ENCODE measurements at places on chromosomes 7 and 10.
A peak's percentile ranks its signal among the peaks of the same experiment; 100 is the strongest.

DNA sequence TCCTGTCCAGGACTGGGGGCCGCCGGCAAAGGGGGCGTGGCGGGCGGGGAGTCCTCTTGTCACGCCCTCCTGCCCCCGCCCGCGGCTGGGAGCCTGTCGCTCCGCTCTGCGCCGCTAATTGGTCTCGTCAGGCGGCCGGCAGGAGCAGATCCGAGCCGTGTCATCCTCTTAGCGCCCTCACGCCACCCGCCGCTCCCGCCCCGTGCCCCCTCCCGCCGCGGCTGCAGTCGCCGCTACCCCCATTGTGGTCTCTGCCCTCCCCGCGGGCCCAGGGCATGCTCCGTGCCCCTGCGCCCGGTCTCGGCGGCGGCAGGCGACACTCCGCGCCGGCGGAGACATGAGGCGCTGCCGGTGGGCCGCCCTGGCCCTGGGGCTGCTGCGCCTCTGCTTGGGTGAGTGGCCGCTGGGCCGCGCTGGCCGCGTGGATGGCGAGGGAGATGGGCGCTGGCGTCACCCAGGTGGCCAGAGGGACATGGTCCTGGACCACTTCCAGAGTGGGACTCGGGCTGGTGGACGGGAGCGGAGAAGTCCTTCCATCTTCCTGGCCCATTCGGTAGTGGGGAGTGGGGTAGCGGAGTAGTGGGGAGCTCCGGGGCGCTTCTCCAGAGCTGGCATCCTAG lies at the start of gene CDHR1:
TSS of gene CDHR1 (plus strand) at position 114 of the 620 bp plus-strand sequence. CDS start at position 338, 224 bp downstream.
- no peak for DNase-seq

- no peak for DNase-seq
Measured at GRCh38 chr7:54090652-54091213, 451.4 kb upstream of the VSTM2A start.

DNA sequence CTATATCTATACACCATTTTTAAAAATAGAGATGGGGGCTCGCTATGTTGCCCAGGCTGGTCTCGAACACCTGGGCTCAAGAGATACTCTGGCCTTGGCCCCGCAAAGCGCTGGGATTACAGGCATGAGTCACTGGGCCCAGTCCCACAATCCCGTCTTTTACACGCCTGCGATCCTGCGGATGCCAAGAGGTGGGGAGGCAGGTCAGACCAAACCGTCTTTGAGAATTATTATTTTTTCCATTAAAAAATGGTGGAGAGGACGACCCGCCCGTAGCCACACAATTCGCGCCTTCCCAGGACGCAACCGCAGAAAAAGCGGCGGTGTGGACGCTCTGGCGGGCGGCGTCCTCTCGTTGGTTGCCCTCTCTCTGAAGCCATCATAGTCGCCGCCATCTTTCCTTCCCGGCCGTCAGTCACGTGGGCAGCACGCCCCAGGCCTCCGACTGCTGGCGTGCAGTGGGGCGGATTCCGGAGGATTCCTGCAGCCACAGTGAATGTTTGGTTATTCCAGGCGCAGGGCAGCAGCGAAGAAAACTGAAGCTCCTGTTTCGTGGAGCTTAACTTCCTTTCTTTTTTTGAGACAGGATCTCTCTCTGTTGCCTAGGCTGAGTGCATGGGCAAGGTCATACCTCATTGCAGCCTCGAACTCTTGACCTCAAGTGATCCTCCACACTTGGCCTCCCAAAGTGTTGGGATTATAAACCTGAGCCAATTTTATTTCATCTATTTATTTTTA lies 9.9 kb upstream of the EPHB4 start:
- peak; percentile 91 for DNase-seq

GRCh38 chr10:117175901-117176534 lies 21.3 kb upstream of the KCNK18 start:
- DNase-seq, result peak; percentile 75

- DNase-seq, result no peak
Measured at GRCh38 chr10:101287997-101288635, 58.9 kb upstream of the LBX1 start.

- no peak for DNase-seq
Measured at GRCh38 chr10:107341281-107341680, 176.8 kb upstream of the SORCS1 start.

DNA sequence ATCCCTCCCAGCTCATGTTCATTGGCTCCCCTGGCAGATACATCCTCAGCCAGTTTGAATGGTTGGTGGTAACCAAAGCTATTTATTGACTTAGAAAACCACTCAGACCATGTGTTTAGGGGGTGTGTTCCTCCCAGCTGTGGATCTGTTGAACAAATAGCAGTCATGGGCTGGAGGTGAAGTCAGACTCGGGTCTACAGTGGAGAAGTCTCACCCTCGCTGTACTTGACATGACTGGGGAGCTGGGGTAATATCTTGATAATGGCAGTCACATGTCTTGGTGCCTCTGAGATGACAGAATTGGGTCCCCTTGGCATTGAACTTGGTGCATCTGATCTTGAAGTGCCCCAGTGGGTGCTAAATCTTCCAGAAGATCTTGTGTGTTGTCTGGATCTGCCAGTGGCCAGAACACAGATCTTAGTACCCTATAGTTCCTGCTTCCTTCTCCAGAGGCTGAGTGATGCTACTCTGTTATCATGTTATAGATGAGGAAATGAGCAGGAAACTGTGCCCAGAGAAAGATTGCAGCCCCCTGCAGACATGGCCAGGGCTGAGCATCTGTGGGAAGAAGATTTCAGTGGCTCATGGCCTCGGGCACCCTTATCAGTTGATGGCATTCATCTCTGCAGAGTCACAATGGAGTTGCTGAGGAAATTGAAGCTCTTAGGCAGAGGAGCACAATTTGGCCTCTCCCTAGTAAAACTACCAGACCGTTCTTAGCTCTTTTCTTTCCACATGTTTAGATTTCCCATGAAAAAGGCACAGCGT lies 50.4 kb downstream of the ADRA2A start:
- no peak for DNase-seq

GRCh38 chr10:43355749-43356371 lies 15.6 kb upstream of the FXYD4 start:
- peak; percentile 74 for DNase-seq

- DNase-seq, result no peak
Measured at GRCh38 chr7:94336009-94336408, 58.7 kb upstream of the COL1A2 start.

- no peak for DNase-seq
Measured at GRCh38 chr7:90421651-90422050, 18.4 kb downstream of the CLDN12 start.

GRCh38 chr7:111012149-111012548 lies 78.8 kb upstream of the LRRN3 start:
- no peak for DNase-seq

GRCh38 chr10:24965051-24965450 lies 12.6 kb upstream of the PRTFDC1 start:
- no peak for DNase-seq

DNA sequence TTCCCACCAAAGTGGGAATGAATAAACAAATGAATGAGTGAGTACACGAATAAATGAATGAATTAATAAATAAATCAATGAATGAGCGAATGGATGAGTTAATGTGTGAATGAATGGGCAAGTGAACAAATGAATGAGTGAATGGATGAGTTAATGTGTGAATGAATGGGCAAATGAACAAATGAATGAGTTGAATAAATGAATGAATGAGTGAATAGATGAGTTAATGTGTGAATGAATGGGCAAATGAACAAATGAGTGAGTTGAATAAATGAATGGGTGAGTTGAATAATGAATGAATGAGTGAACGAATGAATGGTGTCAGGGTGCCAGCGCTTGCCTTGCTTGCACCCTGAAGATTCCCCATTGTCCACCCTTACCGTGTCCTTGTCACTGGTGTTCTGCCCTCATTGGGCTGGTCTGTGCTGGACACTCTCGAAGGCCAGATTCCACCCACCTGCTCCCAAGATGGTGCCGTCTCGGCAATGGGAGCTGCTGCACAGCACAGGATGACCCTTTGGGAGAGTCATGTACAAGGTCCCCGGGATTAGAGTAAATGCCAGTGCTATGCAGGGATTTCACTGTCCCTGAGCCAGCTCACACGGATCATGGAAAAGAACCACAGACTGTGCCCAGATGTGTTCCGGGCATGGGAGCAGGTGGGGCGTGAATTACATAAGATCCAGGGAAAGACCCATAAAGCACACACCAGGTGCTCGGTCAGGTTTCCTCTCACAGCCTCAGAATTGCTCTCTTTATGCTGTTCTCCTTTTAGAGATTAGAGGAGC lies 83.2 kb downstream of the CAMK1D start:
- DNase-seq, result no peak

- DNase-seq, result no peak
Measured at GRCh38 chr10:27635290-27635689, 110.3 kb downstream of the MKX start.

DNA sequence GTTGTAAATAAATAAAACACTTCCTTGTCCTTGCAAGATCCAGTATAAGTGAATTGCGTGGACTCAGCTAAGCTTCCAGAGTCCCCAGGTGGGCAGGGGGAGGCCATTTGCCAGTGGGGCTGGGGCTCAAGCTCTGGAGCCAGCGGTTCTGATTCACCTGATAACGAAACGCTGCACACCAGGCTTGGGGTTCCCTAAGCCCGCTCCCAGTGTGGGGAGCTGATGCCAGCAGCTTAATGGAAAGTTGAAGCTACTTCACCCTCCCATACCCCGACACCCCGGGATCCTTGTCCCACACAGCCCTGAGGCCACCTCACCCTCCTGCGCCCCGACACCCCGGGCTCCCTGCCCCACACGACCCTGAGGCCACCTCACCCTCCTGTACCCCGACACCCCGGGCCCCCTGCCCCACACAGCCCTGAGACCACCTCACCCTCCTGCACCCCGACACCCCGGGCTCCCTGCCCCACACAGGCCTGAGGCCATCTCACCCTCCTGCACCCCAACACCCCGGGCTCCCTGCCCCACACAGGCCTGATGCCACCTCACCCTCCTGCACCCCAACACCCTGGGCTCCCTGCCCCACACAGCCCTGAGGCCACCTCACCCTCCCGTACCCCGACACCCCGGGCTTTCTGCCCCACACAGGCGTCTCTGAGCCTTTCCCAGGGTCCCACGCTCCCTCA lies 30.8 kb downstream of the FKBP6 start:
- DNase-seq, result no peak

DNA sequence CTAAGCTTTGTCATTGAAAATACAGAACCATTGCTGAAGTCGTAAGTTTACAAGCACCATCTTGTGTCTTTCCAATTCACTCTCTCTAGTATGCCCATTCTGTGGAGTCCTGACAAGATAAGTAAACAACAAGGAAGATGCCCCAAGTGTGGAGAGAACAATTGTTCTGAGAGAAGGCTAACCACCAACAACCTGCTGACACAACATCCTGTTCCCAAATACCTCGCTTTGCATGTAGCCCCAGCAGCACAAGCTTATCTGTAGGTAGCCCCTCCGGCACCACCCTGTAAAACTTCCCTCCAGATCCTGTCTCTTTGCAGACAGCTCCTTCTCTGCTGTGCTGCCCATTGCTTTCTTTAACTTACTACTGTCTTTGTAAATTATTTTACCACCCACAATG lies 233.3 kb upstream of the AOAH start:
- no peak for DNase-seq

DNA sequence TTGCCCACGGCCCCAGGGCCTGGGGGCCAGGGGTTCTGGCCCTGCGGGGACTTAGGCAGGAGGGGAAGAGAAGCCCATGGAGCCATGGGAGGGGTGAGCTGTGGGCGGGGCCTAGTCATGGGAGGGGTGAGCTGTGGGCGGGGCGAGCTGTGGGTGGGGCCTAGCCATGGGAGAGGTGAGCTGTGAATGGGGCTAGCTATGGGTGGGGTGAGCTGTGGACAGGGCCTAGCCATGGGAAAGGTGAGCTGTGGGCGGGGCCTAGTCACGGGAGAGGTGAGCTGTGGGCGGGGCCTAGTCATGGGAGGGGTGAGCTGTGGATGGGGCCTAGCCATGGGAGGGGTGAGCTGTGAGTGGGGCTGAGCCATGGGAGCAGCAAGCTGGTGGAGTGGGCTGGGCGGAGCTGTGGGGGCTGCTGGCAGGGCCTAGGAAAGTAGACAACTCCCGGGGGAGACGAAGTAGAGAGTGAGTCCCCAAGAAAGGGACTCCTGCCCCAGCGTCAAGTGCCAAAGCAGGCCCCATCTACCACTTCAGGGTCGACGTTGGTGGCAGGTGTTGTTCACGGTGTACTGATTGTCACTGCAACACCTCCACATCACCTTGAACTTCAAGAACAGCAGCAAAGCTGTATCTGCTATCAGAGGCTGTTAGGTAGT lies 19.2 kb upstream of the TTYH3 start:
- no peak for DNase-seq
